ENCODE measurements at places on chromosomes 12 and 14.

DNA sequence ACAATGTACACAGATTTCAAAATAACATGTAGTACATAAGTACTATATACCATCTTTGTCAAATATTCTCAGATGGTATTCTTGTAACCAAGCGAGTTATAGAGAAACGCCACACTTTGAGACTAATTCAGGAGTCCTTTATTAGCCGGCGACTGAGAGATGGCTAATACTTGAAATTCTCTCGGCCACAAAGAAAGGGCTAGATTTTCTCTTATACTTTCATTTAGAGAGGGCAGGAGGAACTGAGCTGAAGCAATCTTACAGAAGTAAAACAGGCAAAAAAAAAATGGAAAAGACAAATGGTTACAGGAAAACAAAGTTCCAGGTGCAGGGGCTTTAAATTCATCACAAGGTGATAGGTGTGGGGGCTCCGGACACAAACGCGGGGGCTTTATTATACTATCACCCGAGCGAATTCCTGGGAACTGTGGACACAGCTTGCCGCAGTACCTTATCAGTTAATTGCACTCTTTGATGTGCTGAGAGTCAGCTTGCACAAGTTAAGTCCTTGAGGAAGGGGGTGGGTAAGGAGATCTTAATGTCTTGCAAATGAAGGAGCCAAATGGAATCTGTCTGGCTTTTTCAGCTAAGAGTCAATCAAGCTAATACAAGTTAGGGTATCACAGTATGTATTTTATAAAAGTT is 382.3 kb downstream of the KCNH5 start:
- DNase-seq, result no peak

GRCh38 chr14:20818861-20819260 is 16.2 kb upstream of the RNASE1 start:
- no peak for DNase-seq

GRCh38 chr12:31732926-31733548 is 4.2 kb upstream of the AMN1 start:
- DNase-seq, result no peak

- DNase-seq, result peak; percentile 18
These were observed 56.8 kb downstream of the MOK start for GRCh38 chr14:102248121-102248520.

DNA sequence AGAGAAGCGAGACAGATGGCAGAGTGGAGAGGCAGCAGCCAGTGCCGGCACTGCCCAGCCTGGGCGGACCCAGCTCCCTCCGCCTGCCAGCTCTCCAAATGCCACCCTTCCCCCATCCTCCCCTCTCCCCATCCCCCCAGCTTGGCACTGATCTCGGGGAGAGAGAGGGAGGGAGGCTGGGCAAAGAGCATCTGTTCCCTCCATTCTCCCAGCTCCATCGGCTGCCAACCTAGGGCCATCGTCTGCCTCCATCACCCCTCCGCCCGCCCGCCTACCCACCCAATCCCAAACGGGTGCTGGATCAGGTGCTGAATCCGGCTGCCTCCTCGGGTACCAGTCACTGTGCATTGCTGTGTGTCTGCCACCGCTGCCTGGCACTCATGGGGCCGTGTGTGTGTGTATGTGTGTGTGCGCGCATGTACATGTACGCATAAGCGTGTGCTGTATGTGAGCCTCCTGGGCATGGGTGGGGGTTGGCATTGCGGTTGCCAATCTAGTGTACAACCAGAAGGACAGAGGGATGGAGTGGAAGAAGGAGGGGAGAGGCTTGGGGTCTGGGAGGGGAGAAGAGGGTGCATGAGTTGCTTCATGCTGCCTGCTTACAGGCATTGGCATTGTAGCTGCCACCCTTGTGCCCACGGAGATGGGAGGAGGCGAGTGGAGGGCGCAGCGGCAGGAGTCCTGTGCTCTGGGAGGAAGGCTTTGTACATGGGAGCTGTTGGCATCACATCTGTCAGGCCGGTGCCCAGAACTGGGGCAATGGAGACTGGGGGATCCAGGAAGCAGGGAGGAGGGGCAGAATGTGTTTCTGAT is 38.4 kb downstream of the ZFHX2 start:
- no peak for DNase-seq
